ENCODE measurements at places on chromosomes 11 and 22. TPM values are rescaled to one million over a fixed set of nuclear protein-coding genes. Genes with fewer than 3 reads are reported as not detected.
A peak's percentile ranks its signal among the peaks of the same experiment; 100 is the strongest.

- no peak for DNase-seq
These were observed 9.2 kb upstream of the FGF3 start for GRCh38 chr11:69828276-69828970.

- DNase-seq, result no peak
These were observed 19.3 kb downstream of the MOB2 start for GRCh38 chr11:1467270-1467669.

GRCh38 chr22:30609260-30610185, 2.5 kb downstream of the TCN2 start:
- peak; percentile 34 for DNase-seq

DNA sequence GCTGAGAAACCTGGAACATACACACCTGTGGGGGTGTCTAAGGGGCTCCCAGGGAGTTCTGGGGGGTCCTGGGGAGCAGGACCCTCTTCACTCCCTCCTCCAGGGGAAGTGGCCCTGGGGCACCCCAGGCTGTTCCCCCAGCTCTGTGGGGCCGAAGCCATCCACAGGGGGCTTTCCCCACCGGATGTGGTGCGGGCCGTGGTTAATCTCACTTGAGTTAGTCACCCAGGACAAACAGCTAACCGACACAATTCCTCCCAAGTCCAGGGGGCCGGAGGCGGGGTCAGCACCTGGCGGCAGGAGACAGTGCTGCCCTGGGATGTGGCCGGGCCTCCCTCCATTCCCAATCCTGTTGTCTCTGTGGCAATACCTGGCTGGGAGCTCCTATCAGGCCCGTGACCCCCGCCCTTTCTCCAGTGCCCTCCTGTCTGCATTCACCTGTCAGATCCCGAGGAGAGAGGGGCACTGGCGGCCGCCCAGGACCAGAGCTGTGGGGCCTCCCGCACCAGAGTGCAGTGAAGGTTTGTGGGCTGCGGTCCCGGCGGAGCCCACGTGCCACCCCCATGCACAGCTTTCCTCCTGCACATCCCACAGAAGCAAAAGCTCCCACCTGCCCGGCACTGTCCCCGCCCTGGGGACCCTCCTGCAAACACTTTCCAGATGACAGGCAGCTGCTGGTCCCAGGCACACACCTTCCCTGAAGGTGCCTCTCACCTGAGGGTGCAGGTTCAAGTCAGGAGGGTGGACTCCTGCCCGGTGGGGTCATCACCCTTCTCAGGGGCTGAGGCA, 5.2 kb upstream of the MUC5AC start:
- DNase-seq, result no peak

DNA sequence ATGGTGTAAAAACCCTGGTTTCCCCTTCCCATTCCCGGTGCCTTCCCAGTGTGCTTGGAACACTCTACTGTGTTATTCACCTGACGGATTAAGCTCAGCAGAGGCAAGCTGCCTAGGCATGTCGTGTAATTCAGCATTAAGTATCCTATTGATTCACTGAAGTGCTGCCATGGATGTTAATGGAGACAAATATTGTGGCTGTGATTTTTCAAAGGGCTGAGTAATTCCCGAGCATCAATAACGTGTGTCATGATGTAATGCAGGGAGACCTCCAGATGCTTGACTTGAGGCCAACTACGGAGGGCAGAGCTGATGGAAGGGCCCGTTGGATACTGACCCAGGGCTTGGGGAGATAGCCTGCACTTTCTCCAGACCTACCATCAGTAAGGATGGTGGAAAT, 269.0 kb downstream of the ST3GAL4 start:
- DNase-seq, result no peak

GRCh38 chr11:130318031-130318673, 3.4 kb upstream of the ZBTB44 start:
- DNase-seq, result no peak

- DNase-seq, result no peak
These were observed 5.8 kb downstream of the TSPAN18 start for GRCh38 chr11:44732564-44732963.

GRCh38 chr11:96107143-96107824, 183.4 kb upstream of the MTMR2 start:
- DNase-seq, result no peak

GRCh38 chr22:38756711-38757463, 1.1 kb upstream of the SUN2 start:
- no peak for DNase-seq

DNA sequence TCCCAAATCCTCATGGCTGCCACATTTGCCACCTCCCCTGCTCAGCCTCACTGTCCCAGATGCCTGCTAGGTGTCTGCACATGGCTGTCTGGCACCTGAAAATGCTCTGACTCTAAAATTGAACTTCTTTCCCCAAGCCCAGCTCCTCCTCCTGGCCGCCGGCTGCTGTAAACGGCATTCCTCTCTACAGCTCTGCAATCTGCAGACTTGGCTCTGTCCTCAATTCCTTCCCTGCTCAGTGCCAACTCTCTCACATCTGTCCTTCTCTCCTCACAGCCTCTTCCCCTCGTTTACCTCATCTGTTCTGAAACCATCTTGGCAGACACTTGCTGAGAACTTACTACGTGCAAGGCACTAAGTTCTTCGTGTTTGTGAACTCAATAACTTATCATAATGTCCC, 169.4 kb upstream of the SYT13 start:
- no peak for DNase-seq

GRCh38 chr11:109864834-109865547, 228.2 kb upstream of the ZC3H12C start:
- DNase-seq, result peak; percentile 68

- DNase-seq, result no peak
These were observed 198.2 kb downstream of the TENM4 start for GRCh38 chr11:79242616-79243015.

- no peak for DNase-seq
These were observed 380.1 kb upstream of the SYN3 start for GRCh38 chr22:33438273-33438672.

DNA sequence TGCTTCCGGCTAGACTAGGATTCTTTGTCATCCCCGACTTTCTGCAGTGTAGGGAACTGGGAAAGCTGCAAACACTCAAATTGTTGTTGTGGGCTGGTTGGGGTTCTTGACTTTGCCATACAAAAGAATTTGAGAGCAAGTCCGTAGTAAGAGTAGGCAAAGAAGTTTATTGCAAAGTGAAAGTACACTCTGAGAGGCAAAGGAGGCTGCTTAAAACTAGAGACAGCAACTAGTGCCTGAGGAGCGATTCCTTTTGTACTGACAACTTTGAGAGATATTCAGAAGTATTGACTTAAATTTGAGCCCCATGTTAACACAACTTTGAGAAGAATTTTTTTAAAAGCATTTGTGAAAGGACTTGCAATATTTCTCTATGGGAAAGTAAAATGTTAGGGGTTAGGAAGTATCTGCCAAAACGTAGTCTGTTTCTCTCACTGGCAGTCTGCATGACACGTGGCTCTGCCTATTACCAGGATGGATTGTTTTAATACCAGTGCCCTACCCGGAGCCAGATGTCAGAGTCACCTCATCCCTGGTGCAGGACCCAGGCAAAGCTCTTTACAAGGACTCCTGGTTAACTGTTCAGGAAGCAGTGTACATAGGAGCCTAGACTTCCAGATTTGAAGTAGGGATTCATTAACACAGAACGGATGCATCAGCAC, 85.0 kb upstream of the CLPB start:
- DNase-seq, result no peak

- no peak for DNase-seq
These were observed 36.5 kb downstream of the NADSYN1 start for GRCh38 chr11:71489311-71490043.

- DNase-seq, result no peak
These were observed 202.6 kb downstream of the AASDHPPT start for GRCh38 chr11:106280036-106280435.

DNA sequence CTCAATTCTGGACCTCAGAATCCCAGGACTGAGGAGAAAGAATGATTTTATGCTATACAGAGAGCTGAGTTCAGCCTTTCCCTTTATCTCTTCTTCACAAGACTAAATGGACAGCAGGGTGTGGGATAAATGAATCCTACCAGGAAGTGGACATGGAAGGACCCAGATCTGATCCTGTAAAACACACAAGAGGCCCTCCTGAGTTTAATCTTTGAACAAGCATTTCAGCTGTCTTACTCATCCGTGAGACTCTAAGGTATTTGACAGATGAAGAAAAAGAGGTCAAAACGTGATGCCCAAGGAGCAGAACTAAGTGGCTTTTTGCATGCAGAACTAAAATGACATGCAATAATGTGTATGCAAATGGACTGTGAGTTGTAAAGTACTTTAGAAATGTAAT, 511.3 kb downstream of the DLG2 start:
- DNase-seq, result no peak

DNA sequence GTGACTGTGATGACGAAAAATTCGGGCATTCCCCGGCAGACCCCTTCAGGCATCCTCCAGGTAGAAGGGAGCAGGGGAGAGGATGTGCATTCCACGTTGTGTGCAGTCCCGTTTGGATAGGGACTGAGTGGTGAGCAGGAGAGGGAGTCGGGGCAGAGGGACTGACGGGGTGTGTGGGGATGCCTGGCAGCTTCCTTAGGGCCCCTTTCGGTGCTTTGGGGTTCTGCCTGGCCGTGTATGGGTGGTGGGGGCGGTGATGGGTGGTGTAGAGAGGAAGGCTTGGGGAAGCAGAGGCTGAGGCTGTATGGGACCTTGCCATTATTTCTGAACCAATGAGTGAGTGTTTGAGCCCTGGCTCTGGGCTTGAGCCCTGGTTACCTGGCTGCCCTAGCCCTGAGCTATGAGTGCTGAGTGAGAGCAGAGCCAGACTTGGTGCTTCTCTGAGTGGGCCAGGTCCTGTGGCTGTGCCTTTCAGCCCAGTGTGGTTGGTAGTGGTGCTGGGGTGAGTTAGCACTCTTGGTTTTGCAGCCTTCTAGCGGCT, 914 bp downstream of the INPPL1 start:
- no peak for DNase-seq

GRCh38 chr11:45603946-45604682, 61.3 kb downstream of the CHST1 start:
- DNase-seq, result peak; percentile 26

DNA sequence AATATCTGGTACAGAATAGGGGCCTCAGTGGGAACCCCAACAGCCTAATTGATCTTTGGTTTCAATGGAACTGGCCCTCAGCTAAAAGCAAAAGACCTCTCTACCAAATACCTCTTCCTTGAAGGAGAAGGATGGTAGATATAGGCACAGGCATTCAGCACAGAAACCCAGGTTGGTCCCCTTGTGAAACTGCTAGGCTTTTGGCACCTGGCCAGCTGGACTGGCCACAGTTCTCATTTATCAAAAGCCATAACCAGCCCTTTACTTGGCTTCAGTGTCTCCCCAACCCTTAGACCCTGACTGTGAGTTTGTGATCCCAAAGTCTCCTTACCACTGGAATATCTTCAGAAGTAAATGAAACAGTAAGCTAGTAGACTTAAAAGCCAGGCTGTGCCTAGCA, 152.9 kb downstream of the TENM4 start:
- DNase-seq, result no peak

DNA sequence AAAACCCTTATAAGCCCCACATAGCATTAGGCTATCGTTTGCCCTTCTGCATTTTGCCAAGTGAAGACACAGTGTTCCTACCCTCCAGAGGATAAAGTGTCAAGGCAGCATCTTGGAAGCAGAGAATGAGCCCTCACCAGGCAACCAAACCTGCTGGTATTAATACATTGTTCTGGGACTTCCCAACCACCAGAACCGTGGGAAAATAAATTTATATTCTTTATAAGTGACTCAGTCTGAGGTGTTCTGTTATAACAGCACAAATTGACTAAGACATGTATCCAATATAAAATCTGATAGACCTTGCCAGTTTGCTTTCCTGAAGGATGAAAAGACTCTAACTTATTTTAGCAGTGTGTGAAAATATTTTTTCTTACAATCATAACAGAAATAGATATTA, 792.5 kb upstream of the LRRC4C start:
- DNase-seq, result no peak

DNA sequence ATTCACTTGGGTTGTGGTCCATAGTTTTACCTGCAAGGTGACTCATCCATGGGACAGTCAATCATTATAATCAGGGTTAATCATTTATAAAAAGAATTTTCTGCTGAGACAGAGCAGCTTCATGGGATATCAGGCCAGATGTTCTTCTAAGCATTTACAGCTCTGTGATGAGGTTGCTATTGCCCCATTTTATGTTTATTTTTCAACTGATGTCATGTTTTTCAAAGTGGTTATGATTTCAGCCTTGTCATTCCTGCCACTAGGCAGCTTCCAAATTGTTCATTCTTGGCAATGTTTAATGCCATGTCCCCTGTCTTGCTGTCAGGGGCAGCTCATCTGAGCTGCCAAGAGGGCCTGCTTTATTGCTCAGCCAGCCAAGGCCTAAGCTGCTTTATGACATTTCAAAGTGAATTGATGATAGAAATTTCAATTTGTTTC, 35.9 kb upstream of the ZBED5 start:
- DNase-seq, result no peak

DNA sequence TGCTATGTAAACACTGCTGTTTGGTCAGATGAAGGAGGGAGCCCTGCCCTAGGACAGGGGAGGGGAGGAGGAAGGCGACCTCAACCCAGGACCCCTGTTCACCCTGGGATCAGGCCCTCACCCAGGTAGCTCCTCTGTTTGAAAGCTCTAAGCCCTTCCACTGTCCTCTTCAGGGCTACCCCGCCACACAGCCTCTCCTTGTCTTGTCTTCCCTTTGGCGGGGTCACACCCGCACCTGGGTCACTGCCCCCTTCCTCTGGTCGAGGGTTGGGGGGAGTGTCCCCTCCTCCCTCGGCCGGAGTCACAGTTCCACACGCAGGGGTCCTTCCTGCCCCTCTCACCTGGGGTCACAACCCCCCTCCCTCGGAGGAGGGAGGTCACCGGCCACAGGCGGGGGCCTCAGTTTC, 463 bp upstream of the PTPMT1 start:
- DNase-seq, result no peak

GRCh38 chr22:44765571-44766285, 13.4 kb downstream of the ARHGAP8 start:
- no peak for DNase-seq

- DNase-seq, result peak; percentile 54
These were observed at the start of gene PLAAT3 for GRCh38 chr11:63614136-63614671. TSS of gene PLAAT3 (minus strand) at chr11:63614433. CDS start at chr11:63614014, 419 bp downstream.

DNA sequence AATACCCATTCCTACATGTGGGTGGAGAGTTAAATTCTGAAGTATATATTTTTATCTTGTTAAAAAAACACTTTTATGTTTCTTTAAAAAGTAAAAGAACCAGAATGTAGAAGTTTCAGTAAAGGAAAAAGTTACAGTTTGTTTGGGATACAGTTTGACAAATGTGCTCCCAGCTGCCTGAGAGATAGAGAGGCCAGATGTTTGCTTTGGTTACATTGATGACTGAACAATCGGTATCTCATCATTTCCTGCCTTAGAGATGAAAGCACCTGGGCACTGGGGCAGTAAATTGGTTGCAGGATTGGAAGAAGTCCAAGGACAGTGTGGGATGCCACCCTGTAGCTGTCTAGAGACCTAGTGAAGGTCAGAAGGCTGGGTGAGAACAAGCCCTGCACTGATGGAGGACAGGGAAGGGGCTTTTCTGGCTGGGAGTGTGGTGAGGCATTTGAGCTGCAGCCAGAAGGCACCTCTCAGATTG, 16.6 kb downstream of the MED15 start:
- no peak for DNase-seq

NCR3LG1 gene
- 0.31 TPM for polyA plus RNA-seq

MS4A7 gene
- polyA plus RNA-seq, result 11.5 TPM

SGSM1 gene
- polyA plus RNA-seq, result 0.09 TPM

BATF2 gene
- 1.6 TPM for polyA plus RNA-seq

ZNF74 gene
- 12.9 TPM for polyA plus RNA-seq

FAM227A gene
- polyA plus RNA-seq, result 0.38 TPM

PANX2 gene
- 0.08 TPM for polyA plus RNA-seq

SPTBN2 gene
- 6.4 TPM for polyA plus RNA-seq

SLC22A12 gene
- polyA plus RNA-seq, result not detected
